ENCODE measurements at places on chromosomes 7 and 10.

DNA sequence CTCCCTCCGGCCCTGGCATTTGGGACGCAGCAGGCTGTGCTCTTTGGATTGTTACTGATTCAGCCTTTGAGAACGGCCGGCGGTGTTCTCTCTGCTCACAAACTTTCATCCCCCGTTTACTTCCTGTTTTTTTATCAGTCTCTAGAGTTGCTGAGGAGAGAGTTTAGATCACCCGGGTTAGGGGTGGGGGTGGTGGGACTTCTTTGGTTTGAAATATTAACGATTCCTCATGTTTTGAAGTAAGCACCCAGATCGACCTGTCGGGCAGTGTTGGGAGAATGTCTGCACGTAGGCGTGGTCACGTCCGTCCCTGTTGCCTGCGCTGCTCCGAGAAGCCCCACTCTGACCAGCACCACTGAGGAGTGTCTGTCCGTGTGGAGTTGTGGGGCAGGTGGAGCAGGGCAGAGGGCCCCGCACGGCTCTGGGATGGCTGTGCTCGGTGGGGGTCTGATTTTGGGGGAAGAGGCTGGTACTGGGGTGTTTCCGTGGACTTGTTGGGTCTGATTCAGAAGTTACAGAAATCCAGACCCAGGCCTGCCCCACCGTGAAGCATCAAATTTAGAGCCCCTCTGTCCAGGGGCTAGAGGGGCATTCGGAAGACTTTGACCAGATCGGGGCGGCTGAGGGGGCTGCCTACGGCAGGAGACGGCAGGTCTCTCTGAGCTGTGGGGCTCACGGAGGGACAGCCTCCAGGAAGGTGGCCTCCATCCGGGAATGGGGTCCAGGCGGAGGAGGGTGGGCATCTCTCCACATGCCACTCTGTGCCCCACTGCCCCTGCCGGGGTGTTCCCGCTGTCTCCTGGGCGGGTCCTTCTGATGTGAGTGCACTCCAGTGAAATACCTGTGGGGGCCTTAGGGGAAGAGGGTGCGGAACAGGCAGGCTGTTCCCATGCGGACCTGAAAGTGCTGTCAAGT is 7.4 kb downstream of the INPP5A start:
- no peak for DNase-seq

DNA sequence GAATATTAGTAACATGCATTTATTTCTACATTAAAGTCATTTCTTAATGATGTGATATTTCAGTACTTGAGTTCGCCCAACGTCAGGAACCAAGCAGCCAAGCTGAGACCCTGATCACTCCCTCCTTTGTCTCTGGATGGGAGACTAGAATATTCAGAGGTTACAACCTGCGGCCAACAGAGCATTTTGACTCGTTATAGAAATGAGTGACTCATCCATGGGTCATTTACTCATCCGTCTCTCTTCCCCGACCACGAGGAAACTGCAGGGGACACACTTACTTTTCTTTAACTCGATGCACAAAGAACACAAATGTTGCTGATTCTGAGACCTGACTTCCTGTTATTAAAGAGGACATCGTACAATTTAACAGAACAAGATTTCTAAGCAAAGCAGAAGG is 343.3 kb downstream of the FRMD4A start:
- no peak for DNase-seq

- DNase-seq: no peak
Observed at GRCh38 chr10:59829024-59829423, 75.8 kb upstream of the MRLN start.

GRCh38 chr10:113476673-113477072 is 76.2 kb upstream of the HABP2 start:
- DNase-seq: no peak

DNA sequence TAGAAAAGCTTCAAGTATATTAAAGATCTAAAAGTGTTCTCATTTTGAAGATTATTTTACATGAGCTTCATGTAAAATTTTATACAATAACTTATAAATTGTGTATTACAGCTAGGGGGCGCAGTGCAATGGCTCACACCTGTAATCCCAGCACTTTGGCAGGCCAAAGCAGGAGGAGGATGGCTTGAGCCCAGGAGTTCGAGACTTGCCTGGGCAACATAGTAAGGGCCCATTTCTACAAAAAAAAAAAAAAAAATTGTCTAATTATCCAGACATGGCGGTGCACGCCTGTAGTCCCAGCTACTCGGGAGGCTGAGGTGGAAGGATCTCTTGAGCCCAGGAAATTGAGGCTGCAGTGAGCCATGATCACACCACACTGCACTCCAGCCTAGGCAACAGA is 16.6 kb downstream of the ACBD5 start:
- DNase-seq: peak; percentile 46

GRCh38 chr10:521261-522250 is 167.9 kb downstream of the DIP2C start:
- DNase-seq: no peak

- no peak for DNase-seq
Observed at GRCh38 chr10:87866412-87866974, 3.1 kb downstream of the PTEN start.

DNA sequence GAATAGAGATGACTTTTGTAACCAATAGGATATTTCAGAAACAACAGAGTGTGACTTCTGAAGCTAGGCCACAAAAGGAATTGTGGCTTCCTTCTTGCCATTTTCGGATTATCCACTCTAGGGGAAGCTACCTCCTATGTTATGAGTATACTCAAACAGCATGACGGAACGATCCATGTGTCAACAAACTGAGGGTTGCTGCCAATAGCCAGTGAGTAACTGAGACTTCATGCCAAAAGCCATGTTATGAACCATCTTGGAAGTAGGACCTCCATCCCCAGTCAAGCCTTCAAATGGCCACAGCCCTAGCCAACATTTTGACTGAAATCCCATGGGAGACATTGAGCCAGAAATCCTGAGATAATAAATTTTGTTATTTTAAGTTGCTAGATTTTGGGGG is 69.0 kb upstream of the IL6 start:
- no peak for DNase-seq

GRCh38 chr10:86218160-86218559 is 148.4 kb downstream of the GRID1 start:
- no peak for DNase-seq

GRCh38 chr7:11054033-11054432 is 80.4 kb downstream of the PHF14 start:
- no peak for DNase-seq

DNA sequence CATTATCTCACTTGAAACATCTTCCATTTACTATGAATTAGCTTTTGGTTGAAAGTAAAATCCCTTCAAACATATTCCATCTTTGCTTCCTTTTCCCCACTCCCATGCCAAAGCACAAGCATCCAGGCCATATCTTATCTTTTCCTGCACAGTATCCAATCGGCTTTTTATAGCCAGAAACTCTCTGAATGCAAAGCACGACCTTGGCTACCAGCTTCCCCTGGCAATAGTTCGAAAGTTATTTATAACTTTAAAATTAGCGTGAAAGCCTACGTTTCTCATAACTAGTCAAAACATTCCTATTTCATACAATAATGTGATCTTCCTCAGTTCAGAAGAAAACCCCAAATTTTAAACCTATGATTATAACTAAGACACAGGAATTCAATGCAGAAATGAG is 440 bp downstream of the CTNNA3 start:
- DNase-seq: no peak

- DNase-seq: no peak
Observed at GRCh38 chr10:119006451-119007210, 22.9 kb upstream of the NANOS1 start.

DNA sequence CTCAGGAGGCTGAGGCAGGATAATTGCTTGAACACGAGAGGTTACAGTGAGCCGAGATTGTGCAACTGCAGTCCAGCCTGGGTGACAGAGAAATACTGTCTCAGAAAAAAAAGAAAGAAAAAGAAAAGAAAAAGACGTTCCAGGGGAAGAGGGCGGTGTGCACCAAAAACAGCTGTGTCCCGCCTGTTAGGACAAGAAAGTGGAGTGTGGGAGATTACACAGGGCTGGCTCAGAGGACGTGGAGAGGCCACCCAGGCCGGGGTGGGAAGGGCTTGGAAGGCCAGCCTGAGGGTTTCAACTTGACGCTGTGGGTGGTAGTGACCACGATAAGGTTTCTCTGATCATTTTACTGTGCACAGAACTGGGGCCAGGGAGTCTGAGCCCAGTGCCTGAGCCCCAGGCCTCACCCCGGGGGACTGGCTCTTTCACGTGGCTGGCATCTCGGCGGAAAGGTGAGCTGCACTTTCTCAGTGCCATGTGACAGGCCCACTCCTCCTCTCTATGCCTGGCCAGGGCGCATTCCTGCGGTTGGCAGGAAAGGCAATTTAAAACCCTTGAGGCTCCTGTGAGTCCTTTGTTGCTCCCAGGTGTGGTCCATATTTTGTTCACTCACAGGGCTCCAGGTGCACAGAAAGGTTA is 13.9 kb downstream of the RHBDD2 start:
- DNase-seq: no peak

GRCh38 chr7:90701021-90701420 is 104.9 kb downstream of the CDK14 start:
- DNase-seq: no peak

DNA sequence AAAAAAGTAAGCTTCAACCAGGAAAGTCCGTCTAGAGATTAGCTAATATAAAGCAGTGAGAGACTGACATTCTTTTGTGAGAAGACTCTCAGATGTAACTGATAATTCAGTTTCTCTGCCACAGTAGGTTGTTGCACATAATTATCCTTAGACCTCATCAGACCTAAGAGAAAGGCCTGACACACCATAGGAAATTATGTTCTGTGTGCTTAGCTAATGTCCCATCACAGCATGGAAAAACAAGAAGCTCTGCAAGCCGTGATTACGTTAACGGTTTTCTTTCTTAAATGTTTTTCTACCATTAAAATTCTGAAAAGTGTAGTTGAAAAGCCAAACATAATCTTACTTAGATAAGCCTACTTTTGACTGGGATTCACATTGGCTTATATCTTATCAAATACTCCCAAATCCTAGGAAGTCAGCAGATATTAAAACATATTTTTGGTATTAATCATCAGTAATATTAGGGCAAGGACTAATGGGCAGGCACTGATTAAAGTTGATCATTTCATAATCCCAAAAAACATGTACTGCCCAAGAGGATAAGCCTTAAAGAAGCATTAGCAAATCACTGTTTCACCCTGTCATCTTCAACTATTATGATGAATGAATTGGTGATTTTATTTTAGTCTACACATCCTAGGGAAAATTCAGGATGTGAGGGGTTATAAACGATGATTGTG is 5.2 kb downstream of the CSTF2T start:
- no peak for DNase-seq

GRCh38 chr7:27105301-27106031 is 3.0 kb upstream of the HOXA2 start:
- DNase-seq: no peak

- peak; percentile 25 for DNase-seq
Observed at GRCh38 chr10:43201545-43202131, 63.4 kb downstream of the CSGALNACT2 start.

GRCh38 chr10:3361640-3362039 is 189.1 kb upstream of the PITRM1 start:
- DNase-seq: no peak

- DNase-seq: no peak
Observed at GRCh38 chr7:91407942-91408341, 143.7 kb downstream of the FZD1 start.

GRCh38 chr10:137031-137430 is 1.8 kb downstream of the ZMYND11 start:
- DNase-seq: peak; percentile 62

DNA sequence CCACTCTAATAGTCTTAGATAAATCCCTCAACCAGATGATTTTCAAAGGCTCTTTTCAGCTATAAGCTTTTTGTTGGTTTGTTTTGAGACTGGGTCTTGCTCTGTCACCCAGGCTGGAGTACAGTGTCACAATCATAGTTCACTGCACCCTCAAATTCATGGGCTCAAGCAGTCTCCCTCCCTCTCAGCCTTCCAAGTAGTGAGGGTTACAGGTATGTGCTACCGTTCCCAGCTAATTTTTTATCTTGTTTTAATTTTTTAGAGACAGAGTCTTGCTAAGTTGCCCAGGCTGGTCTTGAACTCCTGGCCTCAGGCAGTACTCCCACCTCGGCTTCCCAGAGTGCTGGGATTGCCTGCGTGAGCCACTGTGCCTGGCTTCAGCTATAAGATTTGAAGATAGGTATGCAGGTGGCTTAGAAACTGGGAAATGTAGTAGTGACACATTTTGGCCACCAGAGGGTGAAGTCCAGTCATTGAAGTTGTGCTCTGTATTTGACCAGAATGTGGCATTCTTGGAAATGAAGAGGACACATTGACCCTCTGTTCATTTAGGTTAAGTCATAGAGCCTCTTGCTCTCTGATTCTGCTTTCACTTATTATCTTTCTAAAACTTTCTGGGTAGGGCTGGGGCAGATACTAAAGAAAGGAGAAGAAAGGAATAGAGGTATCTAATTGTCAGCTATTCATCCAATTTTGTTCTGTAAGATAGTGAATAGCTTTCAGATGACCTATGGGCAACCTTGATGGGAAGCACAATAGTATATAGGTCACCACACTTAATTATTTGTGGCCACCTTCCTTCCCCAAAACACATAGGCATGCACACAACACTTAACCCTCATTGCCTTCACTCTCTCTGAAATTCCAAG is 36.0 kb downstream of the R3HCC1L start:
- DNase-seq: peak; percentile 77

- no peak for DNase-seq
Observed at GRCh38 chr10:72563327-72563932, 62.4 kb downstream of the MICU1 start.

- no peak for DNase-seq
Observed at GRCh38 chr10:111161109-111161874, 84.5 kb downstream of the ADRA2A start.

DNA sequence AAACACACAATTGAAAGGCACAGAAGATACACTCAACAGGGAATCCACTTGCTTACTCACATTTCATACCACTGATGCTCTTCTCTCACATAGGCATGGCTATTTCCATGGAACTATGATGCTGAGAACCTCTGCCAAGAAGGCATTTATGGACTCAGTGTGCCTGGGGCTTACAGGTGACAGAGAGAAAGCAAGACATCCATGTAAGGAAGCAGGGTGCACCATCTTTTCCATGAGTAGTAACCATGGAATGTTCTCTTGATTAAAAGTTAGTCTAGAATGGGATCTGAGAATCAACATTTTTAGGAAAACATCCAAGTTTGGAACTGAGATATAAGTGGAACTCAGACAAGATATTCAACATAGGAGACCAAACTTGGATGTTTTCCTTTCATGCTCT is 52.5 kb upstream of the MACC1 start:
- no peak for DNase-seq

DNA sequence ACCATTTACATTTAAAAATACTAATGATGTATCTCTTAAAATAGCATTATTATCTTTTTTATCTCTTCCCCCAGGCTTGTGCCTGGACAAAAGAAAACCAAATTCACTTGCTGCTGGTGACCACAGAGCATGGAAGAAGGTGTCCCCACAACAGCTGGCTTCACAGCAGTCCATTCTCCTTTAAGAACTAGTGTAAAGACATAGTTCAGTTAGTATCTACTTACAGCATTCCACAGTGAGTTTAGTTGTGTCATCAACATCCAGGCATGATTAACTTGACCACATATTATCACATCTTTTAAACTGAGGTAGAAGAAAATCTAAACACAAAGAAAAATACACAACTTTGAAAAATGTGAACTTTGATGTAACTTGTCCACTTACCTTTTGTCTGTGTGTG is 55.0 kb downstream of the LRRC17 start:
- no peak for DNase-seq

GRCh38 chr7:128194533-128195282 is 46.4 kb upstream of the LEP start:
- DNase-seq: peak; percentile 14
